ENCODE measurements at places on chromosomes 5 and 9.

DNA sequence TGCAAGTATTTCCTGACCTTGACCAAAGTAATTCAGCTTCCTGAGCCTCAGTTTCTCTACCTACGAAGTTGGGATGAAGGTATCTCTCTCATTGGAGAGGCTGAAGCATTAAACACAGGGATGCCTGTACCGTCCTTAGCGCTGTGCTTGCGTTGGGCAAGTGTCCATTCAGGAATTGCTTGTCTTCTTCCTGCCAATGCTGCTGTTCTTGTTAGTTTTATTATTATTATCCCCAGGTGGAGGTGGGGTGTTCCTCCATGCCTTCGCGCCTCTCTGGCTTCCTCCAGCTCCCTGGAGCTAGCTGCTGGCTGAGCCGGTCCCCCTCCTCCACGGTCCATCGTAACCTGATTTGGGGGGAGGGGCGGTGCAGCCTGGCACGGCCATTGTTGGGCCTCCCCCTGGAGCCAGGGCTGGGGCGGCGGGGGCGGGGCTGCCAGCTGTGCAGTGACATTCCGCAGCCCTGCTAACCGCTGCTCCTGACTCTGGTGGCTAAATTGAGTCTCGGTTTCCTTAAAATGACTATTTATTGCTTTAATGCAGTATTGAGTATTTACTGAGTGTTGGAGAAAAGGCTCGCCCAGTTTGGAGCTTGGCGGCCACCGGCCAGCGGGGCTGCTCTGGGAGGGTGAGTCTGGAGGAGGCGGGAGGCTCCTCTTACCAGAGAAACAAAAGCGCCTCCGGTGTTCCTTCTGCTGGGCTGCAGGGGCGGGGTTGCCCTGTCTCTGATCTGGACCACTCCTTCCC lies 51.3 kb downstream of the LMX1B start:
- DNase-seq = no peak

DNA sequence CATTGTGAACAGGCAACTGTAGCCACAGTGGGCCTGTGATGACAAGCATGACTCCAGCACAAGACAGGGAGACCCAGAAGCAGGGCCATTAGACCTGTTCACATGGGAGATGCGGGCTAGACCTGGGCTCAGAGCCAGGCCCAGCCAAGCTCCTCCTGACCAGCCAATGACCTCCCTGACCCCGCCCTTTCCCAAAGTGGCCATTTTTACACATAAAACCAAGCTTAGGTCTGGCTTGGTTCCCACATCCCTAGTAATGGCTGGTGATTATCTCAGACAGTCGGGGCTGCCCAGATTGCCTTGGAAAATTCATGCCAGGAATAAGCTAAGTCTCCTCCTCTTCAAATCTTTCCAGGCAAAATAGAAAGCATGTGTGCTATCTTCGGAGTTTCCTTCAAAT lies 94.1 kb downstream of the FRMD3 start:
- no peak for DNase-seq

GRCh38 chr9:72997387-72997995 lies 44.6 kb upstream of the ALDH1A1 start:
- no peak for DNase-seq

DNA sequence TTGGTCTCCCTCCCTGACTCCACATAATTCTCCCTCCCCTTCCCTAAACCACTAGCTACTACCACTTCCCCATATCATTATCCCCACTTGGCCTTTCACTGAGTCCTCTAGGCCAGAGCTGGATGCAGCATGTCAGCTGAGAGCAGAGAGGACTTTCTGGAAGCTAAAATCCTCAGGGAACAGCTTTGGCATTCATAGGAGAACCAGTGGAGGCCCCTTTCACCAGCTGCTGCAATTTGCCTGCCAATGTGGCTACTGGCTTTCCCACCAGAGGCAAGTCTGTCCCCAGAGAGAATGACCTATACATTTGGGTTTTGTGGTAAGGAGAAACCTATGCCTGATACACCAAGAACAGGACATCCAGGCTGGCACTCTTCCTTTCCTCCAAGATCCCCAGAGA lies 14.4 kb downstream of the FAM219A start:
- no peak for DNase-seq

GRCh38 chr9:105098370-105098769 lies 146.1 kb upstream of the SLC44A1 start:
- no peak for DNase-seq

GRCh38 chr9:135083241-135083810 lies 4.1 kb upstream of the OLFM1 start:
- no peak for DNase-seq

GRCh38 chr5:151030379-151030778 lies 10.0 kb downstream of the GPX3 start:
- no peak for DNase-seq

DNA sequence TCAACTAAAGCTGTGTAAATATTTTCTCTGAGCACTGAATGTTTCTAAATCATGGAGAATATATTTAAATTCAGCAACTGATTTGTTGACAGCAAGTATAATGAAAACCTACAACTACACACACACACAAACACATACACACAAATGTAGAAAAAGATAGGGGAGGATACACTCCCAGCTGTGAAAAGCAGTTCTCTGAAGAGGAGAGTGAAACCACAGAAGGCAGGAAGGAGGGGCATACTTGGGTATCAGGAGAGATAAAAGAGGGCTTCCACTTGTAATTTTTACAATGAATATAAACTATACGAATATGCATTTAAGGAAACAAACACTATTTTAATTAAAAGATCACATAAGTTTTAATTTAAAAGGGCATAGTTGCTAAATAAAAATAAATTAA lies 227.8 kb upstream of the SLC24A2 start:
- DNase-seq = no peak

DNA sequence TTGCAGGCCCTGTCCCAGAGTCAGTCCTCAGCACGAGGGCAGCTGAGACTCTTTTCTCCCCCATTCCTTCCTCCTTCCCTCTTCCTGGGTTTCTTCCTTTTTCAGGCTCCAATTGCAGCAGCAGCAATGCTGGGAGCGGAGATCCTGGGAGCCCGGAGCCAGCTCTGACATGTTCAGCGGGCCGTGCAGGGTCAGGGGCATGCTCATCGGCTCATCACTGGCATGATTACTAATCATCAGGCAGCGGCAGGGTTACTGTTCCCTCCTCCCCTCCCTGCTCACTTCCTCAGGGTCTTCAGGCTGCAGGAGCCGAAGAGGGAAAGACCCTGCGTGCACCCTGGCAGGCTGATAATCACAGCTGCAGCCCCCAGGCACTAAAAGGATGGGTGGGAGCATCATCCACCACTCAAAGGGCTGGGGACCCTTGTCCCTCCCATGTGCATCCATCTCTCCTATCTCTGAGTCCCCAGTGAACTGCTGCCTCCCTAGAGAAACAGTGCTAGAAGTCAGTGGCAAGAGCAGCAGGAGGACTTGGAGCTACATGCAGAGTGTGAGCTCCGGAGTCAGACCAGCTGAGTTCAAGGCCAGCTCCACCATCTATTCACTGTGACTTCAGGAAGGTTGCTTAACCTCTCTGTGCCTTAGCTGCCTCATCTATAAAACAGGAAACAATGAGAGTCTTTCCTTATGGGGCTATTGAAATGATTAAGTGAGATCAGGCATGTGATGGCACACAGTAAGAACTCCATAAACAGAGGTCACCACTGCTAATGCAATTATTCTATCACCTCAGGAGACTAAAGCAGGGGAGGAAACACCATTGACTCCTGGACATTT lies 7.8 kb upstream of the KCNIP1 start:
- DNase-seq = no peak

- no peak for DNase-seq
Observed at GRCh38 chr5:119017994-119018393, 29.6 kb upstream of the DTWD2 start.

GRCh38 chr5:399296-400281 lies 43.4 kb upstream of the EXOC3 start:
- no peak for DNase-seq

- DNase-seq = no peak
Observed at GRCh38 chr5:16812911-16813310, 123.2 kb downstream of the MYO10 start.

GRCh38 chr5:85278193-85278592 lies 893.5 kb upstream of the EDIL3 start:
- DNase-seq = no peak

DNA sequence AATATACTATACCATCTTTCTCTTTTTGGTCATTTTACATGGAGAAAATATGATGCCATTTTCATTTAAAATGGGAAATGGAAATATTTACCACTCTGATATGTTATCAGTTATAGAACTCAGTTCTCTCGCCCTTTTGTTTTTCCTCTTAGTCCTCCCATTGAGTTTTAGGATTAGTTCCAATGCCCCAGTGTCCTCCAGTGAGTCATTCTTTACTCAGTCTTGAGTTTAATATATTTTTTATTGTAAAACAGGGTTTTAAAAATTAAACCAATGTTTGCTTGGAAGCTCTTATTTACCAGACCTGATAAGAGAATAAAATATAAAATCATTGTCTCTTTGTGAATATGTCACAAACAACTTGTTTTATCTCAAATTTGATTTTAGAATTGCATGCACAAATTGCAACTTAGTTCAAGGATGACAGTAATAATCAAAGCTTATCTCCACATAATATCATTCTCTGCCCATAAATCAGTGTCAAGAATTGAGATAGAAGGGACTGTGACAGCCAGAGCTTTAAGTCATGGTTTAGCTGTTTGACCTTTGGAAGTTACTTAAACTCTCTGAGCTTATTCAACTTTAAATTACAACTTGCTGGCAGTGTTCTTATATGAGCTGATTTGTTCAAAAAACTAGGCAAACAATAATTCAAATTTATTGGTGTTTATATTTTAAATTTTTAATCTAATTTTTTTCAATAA lies 166.4 kb downstream of the PAM start:
- DNase-seq = no peak

DNA sequence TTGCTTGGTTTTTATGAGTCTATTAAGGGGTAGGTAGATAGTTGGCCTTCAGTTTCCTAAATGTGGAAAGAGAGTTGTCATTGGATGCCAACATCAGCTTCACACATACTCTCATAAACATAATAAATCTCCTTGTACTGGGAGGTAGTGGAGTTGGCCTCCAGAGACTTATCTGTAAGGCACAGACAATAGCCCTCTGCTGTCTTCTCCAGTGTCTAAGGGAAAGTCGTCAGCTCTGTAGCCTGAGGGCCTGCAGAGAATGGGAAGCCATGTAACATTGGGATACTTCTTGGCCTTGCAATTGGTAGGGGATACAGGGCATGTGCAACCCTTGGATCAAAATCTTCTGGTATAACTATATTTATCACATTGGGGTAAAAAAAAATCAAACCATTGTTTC lies 331.9 kb upstream of the KLF9 start:
- DNase-seq = no peak

DNA sequence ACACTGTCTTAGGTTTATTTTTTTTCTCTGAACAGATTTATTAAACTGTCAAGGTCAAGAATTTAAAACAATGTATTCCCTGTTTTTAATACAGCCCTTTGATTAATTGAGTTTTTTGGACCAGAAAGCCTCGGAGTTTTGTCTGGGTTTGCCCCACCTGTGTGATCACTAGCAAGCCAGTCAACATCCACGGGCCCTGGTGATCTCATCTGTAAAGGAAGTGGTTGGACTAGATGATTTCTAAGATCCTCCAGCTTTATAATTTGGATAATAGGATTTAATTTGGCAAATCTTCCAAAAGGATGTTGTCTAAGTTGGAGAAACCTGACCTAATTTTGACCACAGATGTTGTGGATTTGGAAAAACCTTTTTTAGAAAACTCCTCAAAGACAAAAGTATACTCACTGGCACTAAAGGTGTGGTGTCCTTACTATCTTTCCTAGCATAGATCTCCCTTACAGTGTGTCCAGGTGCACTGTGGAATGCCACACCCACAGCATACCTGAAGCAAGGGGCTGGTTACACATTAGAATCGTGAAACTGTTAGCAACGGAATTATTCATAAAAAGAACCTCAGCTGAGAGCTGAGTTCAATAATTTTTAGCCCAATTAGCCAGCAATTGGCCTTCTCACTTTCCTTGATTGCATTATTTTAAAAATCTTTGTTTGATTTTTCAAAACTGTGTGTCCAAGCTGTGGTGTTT lies 195.6 kb upstream of the ELL2 start:
- DNase-seq = no peak

DNA sequence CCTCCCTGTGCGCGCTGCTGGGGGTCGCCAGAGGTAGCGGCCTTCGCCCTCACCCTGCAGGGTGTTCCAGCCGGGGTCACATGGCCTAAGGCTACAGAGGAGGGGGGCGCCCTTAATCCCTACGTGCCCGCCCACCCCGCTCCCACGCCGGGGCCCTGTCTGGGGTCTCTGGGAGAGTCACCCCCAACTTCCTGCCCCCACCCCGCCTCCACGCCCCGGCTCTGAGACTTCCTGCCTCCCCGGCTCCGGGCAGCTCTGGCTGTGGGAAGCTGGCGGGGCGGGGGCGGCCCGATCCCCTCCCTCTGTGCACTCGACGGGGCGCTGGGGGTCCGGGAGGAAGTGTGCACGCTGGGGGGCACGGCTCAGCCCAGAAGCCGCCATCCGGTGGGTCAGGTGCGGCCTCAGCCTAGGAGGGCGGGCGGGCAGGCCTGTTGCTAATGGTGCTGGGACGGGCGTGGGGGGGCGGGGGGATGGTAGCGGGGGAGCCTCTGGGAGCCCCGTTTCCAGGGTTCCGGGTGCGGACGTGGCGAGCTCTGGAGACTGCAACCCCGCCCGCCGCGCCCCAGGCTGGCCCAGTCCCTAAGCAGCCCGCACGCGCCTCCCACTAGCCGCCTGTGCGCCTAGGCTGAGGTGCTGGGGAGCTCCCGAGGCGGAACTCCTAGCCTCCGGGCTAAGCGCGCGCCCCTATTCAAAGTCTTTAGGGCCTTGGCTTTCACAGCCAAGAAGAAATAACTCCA lies 61.6 kb downstream of the CXXC5 start:
- DNase-seq = no peak

DNA sequence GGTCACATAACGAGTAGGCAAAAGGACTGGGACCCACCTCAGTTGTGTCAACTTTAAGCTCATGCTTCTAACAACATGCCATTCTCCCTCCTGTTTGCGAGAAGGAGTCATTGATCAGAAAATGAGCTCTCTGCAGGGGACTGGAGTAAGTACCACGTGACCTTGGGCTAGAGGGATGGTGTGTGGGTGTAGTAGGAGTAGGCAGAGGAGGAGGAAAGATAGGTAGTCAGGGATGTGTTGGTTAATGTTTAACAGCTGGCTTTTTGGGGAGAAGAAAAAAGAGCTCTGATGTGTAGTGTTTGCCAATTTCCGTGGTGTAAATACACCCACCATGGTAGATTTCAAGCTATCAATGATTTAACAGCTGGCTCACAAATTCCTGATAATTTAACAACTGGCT lies 160.3 kb upstream of the TBC1D2 start:
- no peak for DNase-seq

GRCh38 chr9:9275601-9276000 lies 1337.2 kb downstream of the PTPRD start:
- DNase-seq = no peak

- DNase-seq = no peak
Observed at GRCh38 chr5:50965654-50966375, 299.4 kb downstream of the PARP8 start.

Measured in cortex of kidney (tissue), 1 donor.